Retinal pigment epithelial cell (primary cell): ENCODE measurements at places on chromosomes 2 and 18.

DNA sequence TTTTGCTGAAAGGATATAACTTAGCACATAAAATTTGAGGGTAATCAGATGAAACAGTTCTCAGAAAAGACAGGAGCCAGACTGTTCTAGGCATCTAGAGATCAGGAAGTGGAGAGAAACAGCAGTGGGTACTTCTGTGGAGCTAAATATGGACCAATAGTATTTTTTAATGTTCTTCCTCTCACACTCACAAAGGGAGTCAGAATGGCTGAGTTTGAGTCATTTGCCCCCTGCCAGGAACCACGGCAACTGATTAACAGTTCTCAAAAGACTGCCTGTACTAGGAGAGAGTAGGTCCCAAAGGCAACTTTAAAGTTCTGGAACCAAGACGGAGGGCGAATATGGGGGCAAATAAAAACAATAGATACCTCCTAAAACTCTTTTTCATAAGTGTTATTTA, 107.5 kb downstream of the GULP1 start:
- DNase-seq, result no peak

- DNase-seq, result no peak
Observed at GRCh38 chr18:2636126-2636631, 19.3 kb upstream of the SMCHD1 start.

GRCh38 chr18:69177702-69178101, 223.0 kb upstream of the DOK6 start:
- DNase-seq, result no peak

DNA sequence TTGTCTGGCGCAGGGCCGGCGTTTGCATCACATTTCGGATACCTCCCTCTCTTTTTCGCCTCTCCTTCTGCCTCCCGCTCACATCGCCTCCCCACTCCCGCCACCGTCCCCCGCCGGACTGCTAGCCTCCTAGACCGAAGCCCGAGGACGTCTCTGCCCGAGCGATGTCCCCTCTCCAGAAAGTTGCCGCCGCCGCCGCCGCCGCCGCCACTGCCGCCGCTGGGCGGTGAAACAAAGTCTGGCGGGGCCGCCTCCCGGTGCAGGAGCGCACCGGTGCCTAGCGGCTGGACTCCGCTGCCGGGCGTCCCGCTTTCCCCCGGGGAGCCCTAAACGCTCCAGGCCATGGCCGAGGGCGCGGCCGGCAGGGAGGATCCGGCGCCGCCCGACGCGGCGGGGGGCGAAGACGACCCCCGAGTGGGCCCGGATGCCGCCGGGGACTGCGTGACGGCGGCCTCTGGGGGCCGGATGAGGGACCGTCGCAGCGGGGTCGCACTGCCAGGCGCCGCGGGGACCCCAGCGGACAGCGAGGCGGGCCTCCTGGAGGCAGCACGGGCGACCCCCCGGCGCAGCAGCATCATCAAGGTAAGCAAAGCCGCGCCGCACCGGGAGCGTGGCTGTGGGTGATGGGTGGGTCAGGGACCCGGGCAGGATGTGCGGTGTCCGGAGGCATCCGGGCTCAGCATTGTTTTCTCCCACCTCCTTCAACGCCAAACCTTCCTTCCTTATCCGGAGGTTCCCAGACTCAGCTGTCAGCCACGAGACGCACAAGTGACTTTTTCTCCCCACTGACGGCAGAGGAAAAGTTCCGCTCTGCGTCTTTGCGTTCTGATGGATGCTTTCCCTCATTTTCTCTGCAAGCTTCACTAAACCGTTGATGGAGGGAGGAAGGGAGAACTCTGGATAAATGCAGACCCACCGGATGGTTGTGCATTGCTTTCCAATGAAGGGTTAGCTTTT, 643 bp downstream of the PLCL1 start:
- no peak for DNase-seq

- DNase-seq, result no peak
Observed at GRCh38 chr2:127820080-127820668, 9.2 kb upstream of the WDR33 start.

GRCh38 chr2:238446371-238446770, 19.6 kb downstream of the ASB1 start:
- no peak for DNase-seq

DNA sequence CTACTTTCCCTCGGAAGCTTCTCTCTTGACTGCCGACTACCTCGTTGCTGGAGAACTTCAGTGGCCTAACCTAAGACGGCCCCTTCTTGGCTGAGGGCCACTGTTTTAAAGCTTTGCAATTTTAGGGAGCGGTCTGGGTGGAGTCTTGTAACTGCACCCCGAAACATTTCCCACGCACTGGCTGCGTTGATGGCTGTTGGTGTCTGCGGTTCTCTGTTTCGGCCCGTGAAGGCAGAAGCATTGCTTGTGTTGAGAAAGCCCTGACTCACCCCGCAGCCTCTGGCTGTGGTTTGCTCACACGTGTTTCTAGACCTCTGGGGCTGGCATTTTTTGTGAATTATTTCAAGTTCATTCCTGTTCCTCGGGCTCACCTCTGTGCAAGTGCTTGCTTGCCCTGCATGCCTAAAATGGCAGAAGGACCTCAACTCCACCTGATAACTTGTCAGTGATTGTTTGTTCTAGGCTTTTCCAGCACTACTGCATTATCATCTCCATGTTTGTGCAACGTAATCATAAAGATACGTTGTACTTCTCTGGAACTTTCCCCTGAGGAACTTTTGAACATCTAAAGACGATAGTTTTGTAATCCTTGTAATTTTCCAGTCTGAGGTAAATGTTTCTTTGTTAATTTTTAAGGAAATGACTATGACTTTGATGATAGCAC, 94.2 kb upstream of the DLX2 start:
- no peak for DNase-seq

DNA sequence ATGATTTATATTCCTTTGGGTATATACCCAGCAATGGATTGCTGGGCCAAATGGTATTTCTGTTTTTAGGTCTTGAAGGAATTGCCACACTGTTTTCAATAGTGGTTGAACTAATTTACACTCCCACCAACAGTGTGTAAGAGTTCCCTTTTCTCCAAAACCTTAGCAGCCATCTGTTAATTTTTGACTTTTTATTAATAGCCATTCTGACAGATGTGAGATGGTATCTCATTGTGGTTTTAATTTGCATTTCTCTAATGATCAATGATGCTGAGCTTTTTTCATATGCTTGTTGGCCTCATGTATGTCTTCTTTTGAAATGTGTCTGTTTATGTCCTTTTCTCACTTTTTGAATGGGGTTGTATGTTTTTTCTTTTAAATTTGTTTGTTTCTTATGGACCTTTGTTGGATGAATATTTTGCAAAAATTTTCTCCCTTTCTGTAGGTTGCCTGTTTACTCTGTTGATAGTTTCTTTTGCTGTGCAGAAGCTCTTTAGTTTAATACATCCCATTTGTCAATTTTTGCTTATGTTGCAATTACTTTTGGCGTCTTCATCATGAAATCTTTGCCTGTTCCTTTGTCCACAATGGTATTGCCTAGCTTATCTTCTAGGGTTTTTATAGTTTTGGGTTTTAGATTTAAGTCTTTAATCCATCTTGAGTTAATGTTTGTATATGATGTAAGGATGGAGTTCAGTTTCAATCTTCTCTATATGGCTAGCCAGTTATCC, 119.7 kb upstream of the XIRP2 start:
- DNase-seq, result no peak

DNA sequence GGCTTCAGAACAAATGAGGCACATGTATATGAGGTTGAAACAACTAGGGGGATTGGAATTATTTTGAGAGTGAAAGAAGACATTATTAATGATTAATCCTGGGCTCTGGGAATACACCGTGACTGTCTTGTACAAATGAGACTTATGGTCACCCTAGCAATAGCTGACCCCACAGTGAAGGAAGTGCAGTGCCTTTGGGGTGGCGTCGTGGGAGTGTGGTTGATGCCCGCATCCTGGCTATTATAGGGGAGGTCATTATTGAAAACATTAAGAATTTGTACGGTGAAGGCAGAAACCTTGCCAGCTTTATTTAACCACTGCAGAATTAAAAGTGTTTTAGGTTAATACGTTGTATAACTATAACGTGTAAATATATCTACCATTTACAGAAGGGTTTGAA, 296.7 kb downstream of the CYRIA start:
- no peak for DNase-seq

- DNase-seq, result peak; percentile 49
Observed at GRCh38 chr2:84486441-84487115, 27.5 kb upstream of the SUCLG1 start.

GRCh38 chr2:205387350-205388055, 294.8 kb upstream of the NRP2 start:
- DNase-seq, result no peak

- no peak for DNase-seq
Observed at GRCh38 chr2:63008838-63009237, 41.8 kb upstream of the OTX1 start.

GRCh38 chr18:3062798-3063680, 50.1 kb upstream of the LPIN2 start:
- DNase-seq, result no peak

DNA sequence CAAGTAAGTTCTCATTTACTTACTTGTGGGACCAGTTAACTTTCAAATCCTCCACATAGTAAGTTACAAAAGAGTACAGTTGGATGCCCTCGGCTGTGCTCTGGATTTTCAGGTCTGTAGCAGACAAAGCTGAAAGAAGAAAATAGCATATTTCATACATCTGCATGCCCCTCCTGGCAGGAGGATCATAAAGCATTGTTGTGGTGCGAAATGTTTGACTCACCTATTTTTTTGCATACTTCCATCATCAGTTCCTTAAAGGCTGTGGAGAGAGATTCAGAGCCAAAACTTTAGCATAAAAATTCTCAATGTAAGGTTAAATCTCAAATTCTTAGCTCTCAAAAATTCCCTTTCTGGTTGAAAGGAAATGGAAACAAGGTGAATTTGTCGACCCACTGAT, 70.8 kb upstream of the LPIN2 start:
- DNase-seq, result no peak

- DNase-seq, result no peak
Observed at GRCh38 chr2:219452361-219453317, 18.0 kb downstream of the SPEG start.

- no peak for DNase-seq
Observed at GRCh38 chr2:38836791-38837190, 38.9 kb downstream of the DHX57 start.

- no peak for DNase-seq
Observed at GRCh38 chr18:10057894-10058791, 144.3 kb downstream of the VAPA start.

- DNase-seq, result no peak
Observed at GRCh38 chr2:6970976-6971480, 53.8 kb downstream of the RNF144A start.

DNA sequence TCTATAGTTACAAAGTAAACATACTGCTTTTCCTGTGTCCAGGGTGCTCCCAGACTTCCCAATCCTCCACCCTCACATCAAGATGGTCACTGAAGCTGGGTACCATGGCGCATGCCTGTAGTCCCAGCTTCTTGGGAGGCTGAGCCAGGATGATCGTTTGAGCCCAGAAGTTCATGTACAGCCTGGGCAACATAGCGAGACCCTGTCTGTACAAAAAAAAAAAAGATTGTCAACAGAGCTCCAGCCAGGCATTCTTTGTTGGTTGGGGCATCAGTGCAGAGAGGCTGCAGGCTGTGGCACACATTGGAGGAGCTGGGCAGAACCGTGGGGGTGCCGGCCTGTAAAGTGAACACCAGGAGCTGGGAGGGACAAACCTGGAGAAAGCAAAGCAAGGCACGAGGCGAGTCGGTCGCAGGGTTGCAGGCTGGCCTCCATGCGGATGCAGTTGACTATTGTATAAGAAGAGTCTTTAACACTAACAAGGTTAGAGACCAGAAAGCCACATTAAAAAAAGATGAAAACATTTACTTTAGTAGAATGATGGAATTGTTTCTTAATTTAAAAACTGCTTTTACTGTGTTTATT, 51.8 kb downstream of the ACOXL start:
- DNase-seq, result no peak

GRCh38 chr2:220147161-220148038, 520.0 kb downstream of the SLC4A3 start:
- peak; percentile 94 for DNase-seq

GRCh38 chr2:175579646-175580045, 398.1 kb upstream of the ATP5MC3 start:
- DNase-seq, result no peak

GRCh38 chr2:125698280-125698679, 957.7 kb upstream of the GYPC start:
- DNase-seq, result no peak

- no peak for DNase-seq
Observed at GRCh38 chr2:120012363-120012762, 514 bp upstream of the EPB41L5 start.

- DNase-seq, result no peak
Observed at GRCh38 chr18:6366776-6367175, 47.9 kb downstream of the L3MBTL4 start.

- DNase-seq, result peak; percentile 67
Observed at GRCh38 chr2:81650048-81650971, 1345.8 kb upstream of the LRRTM1 start.

DNA sequence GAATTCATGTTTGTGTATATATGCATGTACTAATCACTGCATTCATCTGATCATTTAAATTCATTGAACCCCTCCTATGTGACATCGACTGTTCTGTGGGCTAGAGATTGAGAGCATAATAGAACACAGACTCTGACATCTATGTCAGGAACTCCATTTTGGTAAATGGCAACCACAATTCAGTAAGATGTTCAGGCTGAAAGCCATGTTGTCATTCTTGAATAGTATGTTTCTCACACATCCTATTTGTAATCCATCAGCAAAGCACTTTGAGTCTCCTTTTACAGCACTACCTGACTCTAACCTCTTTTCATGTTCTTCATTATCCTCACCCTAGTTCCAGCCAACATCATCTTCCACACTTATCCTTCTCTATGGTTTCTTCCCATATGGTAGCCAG, 413.8 kb upstream of the MEX3C start:
- DNase-seq, result no peak

- DNase-seq, result no peak
Observed at GRCh38 chr2:119197529-119198239, 25.9 kb upstream of the STEAP3 start.
